ENCODE measurements at places on chromosomes 1 and 21. TPM values are rescaled to one million over a fixed set of nuclear protein-coding genes. Genes with fewer than 3 reads are reported as not detected.
A peak's percentile ranks its signal among the peaks of the same experiment; 100 is the strongest.

RHCE gene
- not detected for total RNA-seq

DYNLT4 gene
- 0.87 TPM for total RNA-seq

- peaks cover 3% of the 10 kb centered on the region for H3K36me3 ChIP-seq
- H3K4me3 ChIP-seq = no peak overlapping the region
- no peaks in the 10 kb centered on the region for H3K27me3 ChIP-seq
Measured at GRCh38 chr21:33441489-33442477, 38.0 kb downstream of the TMEM50B start.

GRCh38 chr1:110085671-110086070 lies 15.2 kb upstream of the ALX3 start:
- no peaks in the 10 kb centered on the region for H3K36me3 ChIP-seq
- H3K27ac ChIP-seq = no peak overlapping the region
- DNase-seq = no peak
- no peak overlapping the region for H3K4me3 ChIP-seq
- no peaks in the 10 kb centered on the region for H3K4me1 ChIP-seq
- H3K27me3 ChIP-seq = no peaks in the 10 kb centered on the region

CLDN19 gene
- total RNA-seq = 0.94 TPM

DNA sequence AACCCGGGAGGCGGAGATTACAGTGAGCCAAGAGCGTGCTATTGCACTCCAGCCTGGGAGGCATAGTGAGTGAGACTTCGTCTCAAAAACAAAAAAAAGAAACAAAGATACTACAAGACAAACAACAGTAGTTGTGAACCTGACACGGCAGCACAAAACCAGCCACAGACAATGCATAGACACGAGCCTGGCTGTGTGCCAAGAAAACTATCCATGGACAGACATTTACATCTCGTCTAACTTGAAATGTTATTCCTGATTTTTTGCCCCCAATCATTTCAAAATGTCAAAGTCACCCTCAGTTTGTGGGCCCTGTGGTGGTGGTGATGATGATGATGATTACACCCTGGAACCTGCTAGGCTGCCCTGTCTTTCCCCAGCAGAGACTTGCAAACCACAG lies 6.3 kb downstream of the KLHL21 start:
- no peak overlapping the region for H3K4me3 ChIP-seq
- H3K36me3 ChIP-seq = no peaks in the 10 kb centered on the region
- H3K27ac ChIP-seq = no peak overlapping the region
- DNase-seq = no peak

GRCh38 chr1:89195476-89195875 lies 3.3 kb downstream of the GBP4 start:
- H3K27me3 ChIP-seq = no peaks in the 10 kb centered on the region
- DNase-seq = no peak
- H3K27ac ChIP-seq = no peak overlapping the region
- no peaks in the 10 kb centered on the region for H3K4me1 ChIP-seq
- no peaks in the 10 kb centered on the region for H3K36me3 ChIP-seq
- no peak overlapping the region for H3K4me3 ChIP-seq

ZMYM4 gene
- 54.9 TPM for total RNA-seq

DNA sequence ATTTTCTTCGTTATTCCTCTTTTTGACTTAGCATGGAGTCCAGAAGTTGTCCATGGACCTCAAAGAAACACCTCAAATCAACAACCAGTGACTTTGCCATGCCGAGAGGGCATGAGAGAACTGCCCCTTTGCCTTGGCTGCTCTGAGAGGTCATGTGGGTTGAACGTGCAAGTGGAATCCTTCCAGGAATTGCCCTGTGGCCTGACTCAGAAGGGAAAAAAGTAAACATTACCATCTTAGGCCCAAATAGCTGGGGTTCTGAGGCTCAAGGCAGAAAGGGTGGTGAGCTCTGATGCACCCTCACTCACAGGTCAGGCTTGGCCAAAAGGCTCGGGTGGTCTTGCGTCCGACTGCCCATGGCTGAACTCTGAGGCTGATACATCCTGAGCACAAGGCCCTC lies 15.1 kb downstream of the STUM start:
- no peaks in the 10 kb centered on the region for H3K36me3 ChIP-seq
- H3K4me1 ChIP-seq = no peaks in the 10 kb centered on the region
- H3K27ac ChIP-seq = no peak overlapping the region
- H3K27me3 ChIP-seq = no peaks in the 10 kb centered on the region

HSPB7 gene
- total RNA-seq = 313 TPM

DNA sequence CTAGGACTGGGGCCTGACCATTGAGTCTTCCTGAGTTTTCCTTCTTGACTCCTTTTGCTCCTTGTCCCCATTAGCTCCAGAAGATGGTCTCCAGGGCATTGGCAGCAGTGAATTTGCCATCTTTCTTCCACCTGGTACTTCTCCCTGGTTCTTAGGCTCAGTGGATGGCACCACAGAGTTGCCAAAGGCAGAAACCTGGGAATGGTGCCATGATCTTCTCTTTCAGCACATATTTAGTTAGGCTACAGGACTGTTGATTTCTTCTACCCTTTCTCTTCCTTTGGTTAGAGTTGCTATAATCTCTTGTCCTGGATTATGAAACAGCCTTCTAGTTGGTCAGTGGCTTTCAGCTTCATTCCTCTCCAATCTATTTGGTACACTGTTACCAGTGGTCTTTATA lies 6.2 kb downstream of the ZBTB40 start:
- DNase-seq = no peak
- no peak overlapping the region for H3K4me3 ChIP-seq
- no peaks in the 10 kb centered on the region for H3K36me3 ChIP-seq
- H3K27me3 ChIP-seq = no peaks in the 10 kb centered on the region

DNA sequence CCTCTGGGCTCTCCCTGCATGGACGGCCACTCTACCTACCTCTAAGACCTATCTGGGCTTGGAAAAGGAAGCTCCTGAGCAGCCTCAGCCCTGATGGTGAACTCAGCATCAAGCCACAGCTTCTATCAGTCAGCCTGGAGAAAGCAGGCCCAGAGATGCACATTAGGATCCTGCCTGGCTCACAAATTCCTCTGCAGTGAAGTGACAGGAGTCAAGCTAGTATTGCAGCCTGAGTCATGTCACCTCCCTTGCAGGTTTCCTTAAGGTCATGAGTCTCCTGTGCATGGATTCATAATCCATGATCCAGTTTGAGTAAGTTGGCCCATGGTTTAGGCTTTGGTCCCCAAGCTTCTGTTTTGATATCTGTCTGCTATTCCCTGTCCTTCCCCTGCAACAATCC lies 37.9 kb upstream of the DUSP10 start:
- DNase-seq = no peak
- H3K4me1 ChIP-seq = no peaks in the 10 kb centered on the region
- H3K27me3 ChIP-seq = no peaks in the 10 kb centered on the region
- H3K36me3 ChIP-seq = no peaks in the 10 kb centered on the region
- H3K4me3 ChIP-seq = no peak overlapping the region
- no peak overlapping the region for H3K27ac ChIP-seq

- H3K4me1 ChIP-seq = no peaks in the 10 kb centered on the region
- peak overlapping the region; percentile 71 for H3K27ac ChIP-seq
- no peaks in the 10 kb centered on the region for H3K36me3 ChIP-seq
Measured at GRCh38 chr1:172360511-172360910, 60.0 kb upstream of the C1orf105 start.

DNA sequence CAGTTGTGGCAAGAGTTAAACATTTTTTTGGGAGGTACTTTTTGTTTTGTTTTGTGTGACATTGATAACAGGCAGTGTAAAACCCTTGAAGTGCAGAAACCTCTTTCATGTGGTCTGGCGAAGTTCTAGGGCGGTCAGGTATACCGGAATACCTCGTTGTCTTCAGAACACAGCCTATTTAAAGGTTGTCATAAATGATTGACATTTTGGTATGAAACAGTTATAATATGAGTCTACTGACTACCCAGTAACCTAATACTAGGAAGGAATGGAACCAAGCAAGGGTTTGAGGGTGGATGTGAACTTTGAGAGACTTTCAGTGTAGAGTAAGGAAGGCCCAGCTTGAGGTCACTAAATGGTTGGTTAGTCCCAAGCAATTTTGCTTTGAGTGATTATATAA lies 40.5 kb downstream of the PATJ start:
- no peaks in the 10 kb centered on the region for H3K36me3 ChIP-seq
- H3K27ac ChIP-seq = no peak overlapping the region
- no peaks in the 10 kb centered on the region for H3K27me3 ChIP-seq
- H3K4me1 ChIP-seq = no peaks in the 10 kb centered on the region
- no peak for DNase-seq

AADACL3 gene
- not detected for total RNA-seq

RNU1-1 gene
- 7,231 TPM for total RNA-seq

FYB2 gene
- total RNA-seq = not detected
